ENCODE measurements at places on chromosomes 3 and 15. TPM values are rescaled to one million over a fixed set of nuclear protein-coding genes. Genes with fewer than 3 reads are reported as not detected.
A peak's percentile ranks its signal among the peaks of the same experiment; 100 is the strongest.

Gene PLSCR2
- not detected for total RNA-seq

Gene GLDN
- 0.32 TPM for total RNA-seq

Gene WNT5A
- total RNA-seq = 1,105 TPM

Gene CGNL1
- total RNA-seq = 0.43 TPM

Gene FRMD5
- 1.3 TPM for total RNA-seq

Gene MEIS2
- 73.0 TPM for total RNA-seq

Gene SLC22A13
- total RNA-seq = 0.43 TPM

Gene RTP1
- total RNA-seq = not detected

Gene CAMKV
- total RNA-seq = not detected

DNA sequence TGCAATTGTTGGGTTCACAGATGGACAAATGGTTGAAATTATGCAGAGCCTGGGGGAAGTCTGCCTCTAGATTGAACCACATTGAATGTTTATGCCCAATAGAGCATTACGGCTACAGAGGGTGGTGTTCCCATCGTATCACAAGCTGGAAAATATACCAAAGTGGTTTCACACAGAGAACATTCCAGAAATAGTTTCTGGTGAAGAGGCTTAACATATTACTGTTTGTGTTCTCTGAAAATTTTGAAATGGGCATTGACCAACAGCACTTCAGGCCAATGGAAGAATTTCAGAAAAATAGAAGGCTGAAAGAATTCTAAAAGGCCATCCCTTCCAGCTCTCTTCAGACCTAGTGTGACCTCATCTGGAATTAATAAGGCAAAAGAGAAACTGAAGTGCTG is 203.9 kb downstream of the NEK10 start:
- peak; percentile 68 for DNase-seq

DNA sequence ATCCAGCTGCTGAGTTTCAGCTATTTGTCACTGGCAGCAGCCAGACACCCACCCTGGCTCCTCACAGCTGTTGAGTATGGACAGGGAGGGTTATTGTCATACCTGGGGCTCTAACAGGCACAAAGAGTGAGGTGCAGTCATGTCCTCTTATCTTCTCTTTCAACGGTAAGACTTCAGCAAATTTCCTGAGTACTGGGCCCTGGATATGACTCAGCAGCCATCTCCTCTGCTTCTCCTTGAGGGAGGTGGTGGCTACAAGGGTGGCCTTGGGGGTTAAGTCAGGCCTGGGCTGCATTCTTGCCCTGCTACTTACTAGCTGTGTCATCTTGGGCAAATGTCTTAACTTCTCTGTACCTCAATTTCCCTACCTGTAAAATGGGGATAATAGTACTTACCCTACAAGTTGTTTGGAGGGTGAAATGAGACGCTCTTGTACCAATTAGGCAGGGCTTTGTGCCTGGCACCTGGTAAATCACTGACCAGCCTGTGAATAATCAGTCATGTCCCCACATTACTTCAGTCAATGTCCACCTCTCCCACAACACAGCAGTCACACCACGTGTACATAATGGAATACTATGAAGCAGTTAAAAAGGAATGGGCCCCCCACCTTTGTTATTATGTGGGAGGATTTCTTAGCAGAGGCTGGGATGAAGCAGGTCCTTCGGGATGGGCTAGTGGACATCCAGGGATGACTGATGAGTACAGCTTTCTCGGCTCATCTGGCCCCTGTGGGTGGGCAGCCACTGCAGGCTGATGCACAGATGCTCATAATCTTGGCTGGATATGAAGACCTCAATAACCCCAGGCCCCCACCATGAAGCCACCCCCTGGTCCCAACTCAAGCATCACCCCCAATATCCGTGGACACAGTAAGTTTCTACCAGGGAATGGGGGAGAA is 528.8 kb downstream of the SHQ1 start:
- peak; percentile 31 for DNase-seq

GRCh38 chr15:99149366-99149765 is 44.5 kb downstream of the SYNM start:
- DNase-seq = no peak

- DNase-seq = peak; percentile 46
These were observed 296.5 kb upstream of the RASGRP1 start for GRCh38 chr15:38861108-38861507.

DNA sequence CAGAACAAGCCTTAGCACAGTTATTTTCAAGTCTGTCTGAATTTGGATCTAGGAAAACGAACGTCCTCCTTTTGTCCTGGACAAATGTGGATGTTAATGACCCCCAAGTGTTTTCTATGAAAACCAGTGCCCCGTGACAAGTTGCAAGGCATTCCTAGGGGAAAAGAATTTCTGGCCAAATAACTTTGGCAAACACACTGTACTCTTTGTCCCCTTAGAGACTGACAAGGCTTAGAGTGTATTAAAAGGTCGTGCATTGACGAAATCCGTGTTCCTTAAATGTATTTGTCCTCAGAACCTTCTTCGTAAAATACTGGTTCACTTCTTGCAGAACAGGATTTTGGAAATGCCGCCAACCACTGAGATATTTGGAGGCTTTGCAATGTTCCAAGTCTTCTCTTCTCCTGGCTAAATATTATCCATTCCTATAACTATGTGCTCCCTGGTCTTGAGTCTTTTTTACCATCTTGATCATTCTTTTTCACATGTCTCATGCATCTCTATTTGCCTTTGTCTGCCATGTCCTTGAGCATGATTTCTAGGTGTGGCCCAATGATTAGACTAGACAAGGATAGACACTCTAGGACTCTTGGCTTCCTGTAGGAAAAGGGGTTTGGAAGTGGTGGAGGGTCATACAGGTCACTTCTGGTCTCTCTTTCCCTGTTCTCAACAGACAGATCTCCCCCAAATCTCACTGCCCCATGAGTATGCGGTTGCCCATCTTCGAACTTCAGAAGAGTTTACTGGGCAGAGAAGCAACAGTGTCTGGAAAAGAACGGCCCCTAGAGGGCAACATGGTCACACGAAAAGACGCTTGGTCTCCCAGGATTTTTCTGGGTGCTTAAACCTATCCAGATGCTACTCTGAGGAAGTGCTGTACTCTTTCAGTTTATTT is 117.5 kb downstream of the EDEM1 start:
- DNase-seq = peak; percentile 48

DNA sequence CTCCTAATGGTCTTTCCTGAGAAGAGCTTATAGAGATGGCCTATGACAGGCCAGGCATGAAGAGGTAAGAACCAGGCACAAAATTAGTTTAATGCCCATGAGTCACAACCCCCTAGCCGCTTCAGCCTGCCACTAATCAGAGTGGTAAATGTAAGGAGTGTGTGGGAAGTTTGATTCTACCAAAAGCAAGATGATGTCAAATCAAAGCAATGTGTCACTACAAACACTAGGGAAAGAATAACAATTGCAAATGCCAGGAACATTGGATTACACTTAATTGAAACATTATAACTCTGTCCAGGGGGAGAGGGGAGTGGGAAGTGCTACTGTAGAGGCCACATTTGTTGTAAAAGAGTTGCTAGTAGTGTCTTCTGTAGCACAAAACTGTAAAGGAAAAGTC is 596.6 kb upstream of the AGTR1 start:
- DNase-seq = no peak

DNA sequence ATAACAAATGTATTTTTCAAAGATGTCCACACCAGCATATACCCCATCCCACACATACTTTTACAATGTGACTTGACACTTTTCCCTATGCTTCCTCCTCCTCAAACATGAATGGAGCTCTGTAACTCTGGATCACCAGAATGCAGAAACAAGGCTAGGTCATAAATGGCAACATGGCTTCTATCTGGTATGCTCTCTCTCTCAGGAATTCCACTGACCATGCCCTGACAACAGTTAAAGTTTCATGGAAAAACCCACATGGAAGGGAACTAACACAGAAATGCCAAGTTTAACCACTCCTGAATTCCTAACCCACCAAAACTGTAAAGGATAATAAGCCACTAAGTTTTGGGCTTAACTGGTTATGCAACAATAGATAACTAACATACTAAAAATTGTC is 19.9 kb downstream of the MYO9A start:
- DNase-seq = peak; percentile 57

GRCh38 chr3:7630925-7631324 is 770.0 kb downstream of the GRM7 start:
- DNase-seq = peak; percentile 17

DNA sequence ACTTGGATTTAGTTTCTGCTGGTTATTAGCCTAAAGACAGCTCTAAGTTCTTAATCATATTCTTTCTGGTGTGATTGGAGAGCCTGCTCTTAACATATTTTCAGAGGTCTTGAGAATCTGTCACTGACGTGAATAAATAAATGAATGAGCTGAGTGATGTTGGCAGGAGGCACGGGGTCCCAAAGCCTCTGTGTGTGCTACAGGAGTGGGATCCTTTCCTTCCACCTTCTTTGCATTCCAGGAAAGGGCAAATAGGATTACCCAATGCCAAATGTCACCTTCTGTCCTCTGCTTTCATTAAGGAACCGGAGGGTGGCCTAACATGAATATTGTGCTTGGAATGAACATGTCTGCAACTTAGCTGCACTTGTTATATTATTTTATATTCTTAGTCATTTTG is 53.1 kb downstream of the CD47 start:
- no peak for DNase-seq

GRCh38 chr15:92920595-92921161 is 20.6 kb downstream of the CHD2 start:
- no peak for DNase-seq

GRCh38 chr3:108970561-108970960 is 16.9 kb upstream of the GUCA1C start:
- no peak for DNase-seq

DNA sequence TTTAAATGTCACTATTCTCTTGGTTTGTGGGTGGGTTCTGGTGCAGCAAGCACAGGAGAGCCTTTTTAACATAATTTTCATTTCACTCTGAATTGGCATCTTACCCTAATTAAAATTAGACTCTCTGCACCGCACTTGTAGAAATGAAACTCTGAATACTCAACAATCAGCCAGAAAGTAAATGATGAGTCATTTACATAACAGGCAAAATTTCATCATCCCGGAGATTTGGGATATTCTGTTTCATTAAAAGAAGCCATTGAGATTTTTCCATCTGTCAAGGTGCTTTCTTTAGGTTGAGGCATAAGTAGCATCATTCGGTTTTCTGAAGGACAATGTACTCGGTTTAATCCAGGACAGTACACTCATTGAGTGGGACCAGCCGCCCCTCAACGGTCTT is 111.0 kb downstream of the RFTN1 start:
- peak; percentile 68 for DNase-seq

Measured in fibroblast of villous mesenchyme (primary cell).